GM03348 (cell line): ENCODE measurements at places on chromosomes 3 and 15.

- no peak for DNase-seq
These were observed 50.1 kb upstream of the UBE2E2 start for GRCh38 chr3:23152989-23153388.

DNA sequence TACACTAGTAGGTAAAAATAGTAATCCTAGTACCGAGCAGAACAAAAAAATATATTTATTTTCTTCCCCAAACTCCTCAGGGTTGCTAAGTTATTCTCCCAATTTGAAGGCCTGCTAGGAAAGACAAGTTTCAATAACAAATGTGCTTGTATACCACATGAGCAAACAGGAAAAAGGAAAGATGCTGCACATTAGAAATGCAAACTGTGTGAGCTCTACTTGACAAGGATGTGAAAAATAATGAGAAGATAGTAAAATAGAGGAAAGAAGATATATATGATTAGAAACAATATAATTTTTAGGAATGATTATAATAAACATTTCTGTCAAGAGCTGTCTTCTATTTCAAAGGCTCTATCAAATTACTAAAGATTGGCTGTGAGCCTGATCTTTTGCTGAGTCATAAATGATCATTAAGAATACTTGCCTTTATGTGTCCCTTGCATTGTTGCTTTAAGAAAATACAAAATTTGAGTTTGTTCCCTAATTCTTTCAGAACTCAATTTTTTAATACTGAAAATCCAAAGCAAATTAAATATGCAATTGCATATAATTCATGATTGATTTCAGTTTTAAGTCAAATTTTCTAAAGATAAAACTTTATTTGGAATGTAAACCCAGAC is 174.2 kb downstream of the NEK10 start:
- DNase-seq = no peak

- no peak for DNase-seq
These were observed 142.7 kb downstream of the ULK4 start for GRCh38 chr3:41819236-41819635.

GRCh38 chr3:5767304-5767703 is 579.8 kb downstream of the EDEM1 start:
- DNase-seq = no peak

DNA sequence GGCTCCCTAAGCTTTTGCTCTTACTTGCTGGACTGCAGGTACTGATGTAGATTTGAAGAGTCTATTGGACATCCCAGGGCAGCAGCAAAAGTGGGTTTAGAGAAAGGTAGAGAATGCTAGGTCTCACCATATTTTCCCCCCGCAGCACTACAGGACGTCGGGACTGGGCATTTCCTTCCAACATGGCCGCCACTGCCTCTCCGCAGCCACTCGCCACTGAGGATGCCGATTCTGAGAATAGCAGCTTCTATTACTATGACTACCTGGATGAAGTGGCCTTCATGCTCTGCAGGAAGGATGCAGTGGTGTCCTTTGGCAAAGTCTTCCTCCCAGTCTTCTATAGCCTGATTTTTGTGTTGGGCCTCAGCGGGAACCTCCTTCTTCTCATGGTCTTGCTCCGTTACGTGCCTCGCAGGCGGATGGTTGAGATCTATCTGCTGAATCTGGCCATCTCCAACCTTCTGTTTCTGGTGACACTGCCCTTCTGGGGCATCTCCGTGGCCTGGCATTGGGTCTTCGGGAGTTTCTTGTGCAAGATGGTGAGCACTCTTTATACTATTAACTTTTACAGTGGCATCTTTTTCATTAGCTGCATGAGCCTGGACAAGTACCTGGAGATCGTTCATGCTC is 11.2 kb downstream of the CYP8B1 start:
- DNase-seq = no peak

- no peak for DNase-seq
These were observed 15.0 kb downstream of the TAGLN3 start for GRCh38 chr3:112013784-112014143.

DNA sequence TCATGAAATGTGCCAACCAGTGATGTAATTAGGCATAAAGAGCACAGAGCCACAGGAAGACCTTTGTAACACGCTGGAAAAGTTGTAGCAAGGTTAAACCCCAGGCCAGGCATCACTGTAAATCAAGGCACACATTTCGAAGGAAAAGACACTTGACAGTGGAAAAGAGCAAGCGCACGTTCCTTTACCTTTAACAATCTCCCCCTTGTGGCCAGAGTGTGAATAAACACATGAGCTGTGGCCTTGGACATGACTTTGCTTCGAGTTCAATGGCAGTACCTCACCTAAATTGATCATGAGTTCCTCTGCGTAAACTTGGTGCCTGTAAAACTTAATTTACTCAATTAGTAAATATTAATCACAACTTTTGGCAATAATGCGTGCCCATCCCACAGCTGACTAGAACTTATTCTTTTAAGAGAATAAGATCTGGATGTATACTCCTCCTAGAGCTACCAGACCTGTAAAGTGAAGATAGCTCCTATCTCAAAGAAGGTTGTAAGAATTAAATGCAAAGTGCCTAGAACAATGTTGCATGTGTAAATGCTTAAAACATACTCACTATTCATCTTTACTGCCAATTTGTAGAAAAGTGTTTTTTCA is 757.0 kb upstream of the NECTIN3 start:
- DNase-seq = peak; percentile 36

DNA sequence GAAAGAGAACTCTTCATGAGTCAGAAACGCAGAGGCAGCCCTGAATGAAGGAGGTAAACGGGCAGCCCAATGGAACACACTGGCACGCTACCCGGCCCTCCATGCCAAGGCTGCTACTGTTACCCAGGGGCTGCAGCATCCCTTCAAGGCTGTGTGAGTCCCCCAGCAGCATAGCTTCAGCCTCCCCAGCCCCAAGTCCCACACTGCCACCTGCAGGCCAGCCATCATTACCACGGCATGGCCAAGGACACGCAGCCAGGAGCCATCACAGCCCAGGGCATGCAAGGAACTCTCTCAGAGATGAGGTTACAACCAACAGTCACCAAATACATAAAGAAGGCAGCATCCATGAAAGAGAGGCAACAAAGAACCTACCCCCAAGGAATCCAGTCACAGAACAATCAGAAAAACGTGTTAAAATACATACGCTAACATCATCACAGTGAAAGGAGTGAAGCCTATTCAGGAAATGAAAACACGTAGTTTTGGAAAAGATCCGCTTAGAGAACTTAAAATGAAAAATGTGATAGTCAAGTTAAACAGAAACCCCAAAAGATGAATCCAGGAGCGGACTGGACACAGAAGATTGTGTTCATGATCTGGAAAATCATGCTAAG is 22.4 kb downstream of the PLA2G4F start:
- peak; percentile 60 for DNase-seq

GRCh38 chr3:107962946-107963345 is 127.9 kb downstream of the CD47 start:
- DNase-seq = no peak

- DNase-seq = peak; percentile 27
These were observed 141.4 kb downstream of the TBL1XR1 start for GRCh38 chr3:177055605-177056571.

DNA sequence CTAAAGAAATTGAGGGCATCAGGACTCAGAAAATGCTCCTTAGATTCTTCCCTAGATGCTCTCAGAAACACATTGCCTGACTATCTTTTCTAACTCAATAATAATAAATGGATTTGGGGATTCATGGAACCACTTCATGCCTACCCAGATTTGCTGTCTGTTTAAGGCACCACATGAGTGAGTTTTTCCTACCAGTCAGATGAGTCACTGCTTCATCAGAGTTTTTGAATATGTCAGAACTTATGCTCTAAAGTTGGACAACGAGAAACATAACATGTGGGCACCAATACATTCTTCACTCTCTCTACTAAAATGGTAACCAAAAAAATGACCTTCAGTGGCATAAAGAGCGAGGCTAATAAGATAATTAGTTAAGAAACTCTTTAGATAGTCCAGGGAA is 1135.1 kb downstream of the TUSC7 start:
- DNase-seq = no peak

- no peak for DNase-seq
These were observed 4.3 kb upstream of the CLK3 start for GRCh38 chr15:74611341-74611740.

DNA sequence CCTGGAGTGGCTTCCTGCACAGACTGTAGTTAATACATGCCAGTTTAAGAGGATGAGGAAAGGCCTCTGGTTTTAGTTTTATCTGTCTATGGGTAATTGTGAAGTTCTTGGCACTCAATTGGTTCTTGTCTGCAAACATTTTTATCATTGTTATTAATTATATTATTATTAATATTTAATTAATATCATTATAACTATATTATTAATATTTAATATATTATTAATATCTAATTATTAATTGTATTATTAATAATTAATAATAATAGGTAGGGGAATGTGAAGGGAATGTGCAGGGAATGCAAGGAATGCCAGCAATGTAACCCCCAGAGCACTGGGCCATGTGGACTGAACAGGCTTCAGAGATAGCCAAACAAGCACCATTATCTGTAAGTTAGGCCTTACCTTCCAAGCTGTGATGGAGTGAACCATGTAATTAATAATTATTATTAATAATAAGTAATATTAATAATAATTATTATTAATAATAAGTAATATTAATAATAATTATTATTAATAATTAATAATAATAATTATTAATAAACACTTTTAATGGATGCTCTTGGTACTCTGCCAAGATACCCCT is 79.8 kb upstream of the NMNAT3 start:
- DNase-seq = no peak

GRCh38 chr15:36925653-36926426 is 174.5 kb downstream of the MEIS2 start:
- no peak for DNase-seq

GRCh38 chr15:91216000-91216399 is 115.9 kb downstream of the SV2B start:
- DNase-seq = no peak

GRCh38 chr3:193874997-193875593 is 260.9 kb upstream of the HES1 start:
- no peak for DNase-seq

DNA sequence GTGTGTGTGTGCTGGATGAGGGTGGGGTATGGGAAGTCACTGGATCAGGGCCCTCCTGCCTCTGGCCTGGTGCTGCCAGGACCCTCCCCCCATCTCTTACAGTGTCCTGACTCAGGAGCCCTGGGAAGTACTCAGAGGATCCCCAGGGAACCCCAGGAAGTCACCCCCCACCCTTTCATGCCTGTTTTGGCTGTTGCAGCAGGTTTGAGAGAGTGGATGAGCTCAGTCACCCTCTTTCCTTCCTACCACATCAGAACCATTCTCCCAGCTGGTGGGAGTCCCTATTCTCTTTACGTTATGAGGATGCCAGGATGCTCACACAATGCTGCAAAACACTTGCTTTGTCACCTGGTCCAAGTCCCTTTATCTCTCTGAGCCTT is 59.0 kb downstream of the BDH1 start:
- no peak for DNase-seq

DNA sequence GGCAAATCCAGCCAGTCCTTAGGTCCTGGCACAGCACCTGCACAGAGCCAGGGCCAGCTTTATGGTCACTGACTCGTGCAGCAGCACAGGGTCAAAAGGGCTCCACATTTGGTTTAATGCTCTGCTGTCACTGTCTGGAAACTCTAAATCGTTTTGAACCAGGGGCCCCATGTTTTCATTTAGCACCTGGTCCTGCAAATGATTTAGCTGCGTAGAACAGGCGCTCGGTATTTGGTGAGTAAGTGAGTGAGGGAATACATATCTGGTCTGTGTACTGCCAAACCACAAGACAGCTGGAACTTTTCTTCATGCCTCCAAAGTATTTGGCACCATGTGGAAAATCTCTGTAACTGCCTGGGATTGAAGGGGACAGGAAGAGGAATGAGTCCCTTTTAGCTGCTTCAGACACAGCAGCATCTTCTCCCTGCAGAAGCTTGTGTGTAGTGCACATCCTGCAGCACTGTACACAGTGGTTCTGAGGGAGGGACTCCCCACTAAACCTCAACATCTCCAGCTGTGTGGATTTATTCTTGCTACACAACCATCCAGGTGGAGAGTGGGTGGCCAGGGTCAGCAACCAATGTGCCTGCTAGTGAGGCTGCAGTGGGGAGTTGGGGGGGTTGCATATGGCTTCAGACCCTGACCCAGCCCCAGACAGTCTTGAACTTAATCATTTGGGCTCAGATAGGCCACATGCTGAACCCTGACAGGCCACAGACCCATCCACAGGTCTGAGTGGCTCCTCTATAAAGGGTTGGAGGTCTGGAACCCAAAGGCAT is 1.1 kb downstream of the SH2D7 start:
- peak; percentile 87 for DNase-seq

- no peak for DNase-seq
These were observed 91.0 kb downstream of the FOXP1 start for GRCh38 chr3:71492566-71492965.

DNA sequence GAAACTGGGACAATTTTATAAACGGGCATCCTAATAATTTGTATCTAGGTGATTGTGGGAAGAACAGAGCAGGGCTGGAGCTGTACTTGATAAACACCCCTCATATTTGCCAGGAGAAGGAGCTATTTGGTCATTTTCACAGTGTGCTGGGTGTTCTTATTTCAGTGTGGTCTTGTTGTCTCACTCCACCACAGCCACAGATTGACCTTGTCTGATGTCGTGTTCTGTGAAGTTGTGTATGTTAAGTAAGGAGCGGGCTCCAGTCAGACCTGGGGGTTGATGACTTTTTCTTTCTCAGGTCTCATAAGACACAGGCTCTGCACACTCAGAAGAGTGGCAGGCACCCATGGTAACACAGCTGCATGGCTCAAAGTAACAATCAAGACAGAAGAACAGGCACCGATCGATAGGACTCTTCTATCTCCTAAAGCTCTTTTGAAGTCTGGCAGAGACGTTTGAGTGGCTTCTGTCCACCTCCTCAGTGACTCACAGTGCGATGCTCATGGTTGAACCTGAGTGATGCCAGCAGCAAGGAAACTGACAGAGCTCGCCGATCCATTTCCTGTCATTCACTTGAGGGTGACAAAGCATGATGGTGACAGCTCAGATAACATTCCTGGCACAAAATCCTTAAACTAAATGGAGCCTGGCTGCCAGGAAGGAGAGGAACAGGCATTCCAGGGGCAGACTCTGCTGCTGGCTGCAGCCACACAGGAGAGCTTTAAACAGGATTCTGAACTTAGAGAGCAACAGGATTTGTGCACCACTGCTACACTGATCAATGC is 20.8 kb downstream of the DPH3 start:
- DNase-seq = peak; percentile 16

DNA sequence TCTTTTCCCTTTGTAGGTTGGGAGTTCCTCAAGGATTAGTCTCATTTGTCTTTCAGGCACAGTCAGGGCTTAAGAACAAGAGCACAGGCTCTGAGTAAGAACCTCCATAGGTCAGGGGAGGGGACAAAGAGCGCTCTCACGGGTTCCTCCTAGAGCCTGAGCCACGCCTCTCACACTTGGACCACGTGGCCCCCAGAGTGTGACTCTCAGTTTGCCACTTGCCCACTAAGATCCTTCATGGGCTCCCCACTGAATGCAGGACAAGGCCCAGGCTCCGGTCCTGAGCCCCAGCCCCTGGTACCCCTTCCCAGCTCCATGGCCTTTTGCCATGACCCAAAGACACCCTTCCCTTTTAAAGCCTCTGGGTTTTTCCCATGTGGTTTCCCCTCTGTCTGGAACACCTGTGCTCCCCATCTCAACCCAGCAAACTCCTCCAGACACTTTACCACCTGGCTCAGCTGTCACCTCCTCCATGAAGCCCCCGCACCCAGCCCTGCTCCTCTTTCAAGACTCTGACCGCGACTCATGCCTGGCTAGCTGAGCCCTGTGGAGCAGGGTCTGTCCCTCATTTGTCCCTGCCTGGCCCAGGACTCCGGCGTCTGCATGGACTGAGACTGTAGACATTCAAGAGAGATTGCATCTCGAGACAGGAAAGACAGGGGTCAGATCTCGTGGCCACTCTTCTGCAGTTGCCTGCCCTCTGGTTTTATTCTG is 32.7 kb downstream of the IQSEC1 start:
- no peak for DNase-seq
